ENCODE measurements at places on chromosomes 6 and 20. TPM values are rescaled to one million over a fixed set of nuclear protein-coding genes. Genes with fewer than 3 reads are reported as not detected.

Gene LY6G6F
- not detected for total RNA-seq

Gene NRSN1
- not detected for total RNA-seq

Gene PPP1R16B
- total RNA-seq, result 0.56 TPM

Gene ZNF311
- 1.4 TPM for total RNA-seq

Gene NELFE
- 127 TPM for total RNA-seq

Gene ZFAND3
- 28.1 TPM for total RNA-seq

Gene CALHM6
- total RNA-seq, result 2.0 TPM

Gene IP6K3
- total RNA-seq, result 6.6 TPM

Gene LTB
- not detected for total RNA-seq

Gene C6orf15
- total RNA-seq, result not detected

Gene PAK5
- total RNA-seq, result not detected

Gene EHMT2
- 43.0 TPM for total RNA-seq

Gene PRL
- not detected for total RNA-seq

Gene POM121L2
- not detected for total RNA-seq

Gene GMPR
- 3.4 TPM for total RNA-seq

Gene CABLES2
- 3.7 TPM for total RNA-seq

Gene C6orf132
- 1.5 TPM for total RNA-seq

Gene FRS3
- total RNA-seq, result 2.1 TPM

Gene IL20RA
- total RNA-seq, result 0.26 TPM

Gene CUTA
- total RNA-seq, result 205 TPM

Gene BACH2
- total RNA-seq, result 0.78 TPM

Gene CD109
- 34.9 TPM for total RNA-seq

Gene RNF5
- total RNA-seq, result 69.3 TPM

Gene SSTR4
- total RNA-seq, result not detected

Gene GNAS
- total RNA-seq, result 662 TPM

Gene RAD21L1
- total RNA-seq, result 0.52 TPM

Gene BTN1A1
- total RNA-seq, result not detected

Gene PROKR2
- not detected for total RNA-seq

Gene SIRPD
- total RNA-seq, result not detected

Gene XKR7
- total RNA-seq, result not detected

Gene GRIK2
- total RNA-seq, result 0.65 TPM

Gene AFG1L
- 3.2 TPM for total RNA-seq

Gene POU3F2
- not detected for total RNA-seq

Gene LY86
- not detected for total RNA-seq

Gene TRIM10
- not detected for total RNA-seq

Gene CLVS2
- not detected for total RNA-seq

Gene SPINT4
- total RNA-seq, result not detected

Gene CGA
- not detected for total RNA-seq

Gene AVP
- total RNA-seq, result not detected

Gene ROS1
- 1.4 TPM for total RNA-seq

Gene FRK
- 0.52 TPM for total RNA-seq

Gene PRELID3B
- total RNA-seq, result 29.8 TPM

Gene ZNF343
- total RNA-seq, result 9.6 TPM

Gene ZC2HC1B
- total RNA-seq, result not detected

Gene CASS4
- 0.78 TPM for total RNA-seq

Gene FABP7
- total RNA-seq, result 0.16 TPM

Gene GJA1
- 187 TPM for total RNA-seq

Gene ZNF831
- total RNA-seq, result not detected

All from epithelial cell of alveolus of lung (primary cell).